ENCODE measurements at places on chromosomes 16 and 17.

DNA sequence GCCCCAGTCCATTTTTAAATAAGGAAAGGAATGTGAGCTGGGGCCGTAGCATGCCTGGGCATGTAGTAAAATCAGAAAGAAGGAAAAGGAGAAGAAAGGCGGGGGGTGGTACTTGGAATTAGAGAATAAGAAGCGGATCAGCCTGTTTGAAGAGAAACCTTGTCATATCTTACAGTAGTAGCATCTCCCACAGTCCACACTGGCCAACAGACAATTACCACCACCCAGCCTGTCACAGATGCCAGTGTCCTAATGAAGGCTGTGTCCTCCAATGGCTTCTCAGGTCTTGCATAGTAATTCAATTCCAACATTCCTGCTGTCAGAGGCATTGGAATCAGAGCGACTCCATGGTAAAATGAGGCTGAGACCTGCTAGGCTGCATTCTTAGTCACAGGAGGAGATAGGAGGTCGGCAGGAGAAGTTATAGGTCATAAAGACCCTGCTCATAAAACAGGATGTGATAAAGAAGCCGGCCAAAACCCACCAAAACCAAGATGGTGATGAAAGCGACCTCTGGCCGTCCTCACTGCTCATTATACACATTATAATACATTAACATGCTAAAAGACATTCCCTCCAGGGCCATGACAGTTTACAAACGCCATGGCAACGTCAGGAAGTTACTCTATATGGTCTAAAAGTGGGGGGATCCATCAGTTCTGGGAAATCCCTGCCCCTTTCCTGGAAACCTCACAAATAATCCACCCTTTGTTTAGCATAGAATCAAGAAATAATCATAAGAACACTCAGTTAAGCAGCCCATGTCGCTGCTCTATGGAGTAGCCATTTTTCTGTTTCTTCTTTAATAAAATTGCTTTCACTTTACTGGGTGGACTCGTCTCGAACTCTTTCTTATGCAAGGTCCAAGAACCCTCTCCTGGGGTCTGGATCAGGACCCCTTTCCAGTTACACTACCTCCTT is 9.6 kb upstream of the AKAP10 start:
- peak overlapping the region; percentile 59 for H3K27ac ChIP-seq
- H3K36me3 ChIP-seq, result no peaks in the 10 kb centered on the region
- H3K4me1 ChIP-seq, result peaks cover 18% of the 10 kb centered on the region
- no peak for DNase-seq
- H3K27me3 ChIP-seq, result no peaks in the 10 kb centered on the region

DNA sequence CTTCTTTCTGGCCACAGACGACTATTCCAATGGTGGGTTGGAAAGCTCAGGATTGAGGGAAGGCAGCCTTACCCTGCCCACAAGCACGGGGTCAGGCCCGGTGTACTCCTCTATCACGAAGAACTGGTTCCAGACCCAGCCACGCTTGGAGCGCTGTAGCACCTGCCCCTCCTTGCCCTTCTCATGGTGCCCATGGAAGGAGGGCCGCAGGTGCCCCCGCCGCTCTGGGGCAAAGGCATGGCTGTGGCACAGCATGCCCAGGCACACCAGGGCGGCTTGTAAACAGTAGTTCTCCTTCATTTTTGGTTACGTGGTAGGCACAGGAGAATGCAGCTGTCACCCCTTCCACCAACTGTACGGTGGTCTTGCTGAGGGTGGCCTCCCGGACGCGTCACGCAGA is 117.3 kb downstream of the CDH11 start:
- no peak overlapping the region for H3K27ac ChIP-seq
- no peak overlapping the region for H3K4me3 ChIP-seq
- peaks cover 25% of the 10 kb centered on the region for H3K4me1 ChIP-seq
- peaks cover 5% of the 10 kb centered on the region for H3K36me3 ChIP-seq

DNA sequence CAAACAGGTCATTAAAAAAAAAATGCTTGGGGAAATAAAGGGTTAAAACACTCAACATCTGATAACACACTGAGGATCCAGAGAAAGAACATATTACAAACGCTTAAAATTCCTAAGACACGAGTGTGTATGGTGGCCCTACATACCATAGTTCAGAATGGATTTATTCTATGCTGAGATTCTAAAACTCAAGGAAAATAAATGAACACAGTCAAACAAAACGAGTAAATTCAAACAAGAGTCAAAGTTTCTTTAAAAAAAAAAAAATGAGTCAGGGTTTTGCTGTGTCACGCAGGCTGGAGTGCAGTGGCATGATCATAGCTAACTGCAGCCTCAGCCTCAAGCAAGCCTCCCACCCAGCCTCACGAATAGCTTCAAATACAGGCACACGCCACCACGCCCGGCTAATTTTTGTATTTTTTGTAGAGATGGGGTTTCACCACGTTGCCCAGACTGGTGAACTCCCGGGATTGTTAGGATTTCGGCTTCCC is 17.4 kb downstream of the CRK start:
- no peak for DNase-seq
- H3K36me3 ChIP-seq, result peaks cover 31% of the 10 kb centered on the region
- peak overlapping the region; percentile 73 for H3K27ac ChIP-seq
- H3K27me3 ChIP-seq, result no peaks in the 10 kb centered on the region
- no peak overlapping the region for H3K4me3 ChIP-seq

DNA sequence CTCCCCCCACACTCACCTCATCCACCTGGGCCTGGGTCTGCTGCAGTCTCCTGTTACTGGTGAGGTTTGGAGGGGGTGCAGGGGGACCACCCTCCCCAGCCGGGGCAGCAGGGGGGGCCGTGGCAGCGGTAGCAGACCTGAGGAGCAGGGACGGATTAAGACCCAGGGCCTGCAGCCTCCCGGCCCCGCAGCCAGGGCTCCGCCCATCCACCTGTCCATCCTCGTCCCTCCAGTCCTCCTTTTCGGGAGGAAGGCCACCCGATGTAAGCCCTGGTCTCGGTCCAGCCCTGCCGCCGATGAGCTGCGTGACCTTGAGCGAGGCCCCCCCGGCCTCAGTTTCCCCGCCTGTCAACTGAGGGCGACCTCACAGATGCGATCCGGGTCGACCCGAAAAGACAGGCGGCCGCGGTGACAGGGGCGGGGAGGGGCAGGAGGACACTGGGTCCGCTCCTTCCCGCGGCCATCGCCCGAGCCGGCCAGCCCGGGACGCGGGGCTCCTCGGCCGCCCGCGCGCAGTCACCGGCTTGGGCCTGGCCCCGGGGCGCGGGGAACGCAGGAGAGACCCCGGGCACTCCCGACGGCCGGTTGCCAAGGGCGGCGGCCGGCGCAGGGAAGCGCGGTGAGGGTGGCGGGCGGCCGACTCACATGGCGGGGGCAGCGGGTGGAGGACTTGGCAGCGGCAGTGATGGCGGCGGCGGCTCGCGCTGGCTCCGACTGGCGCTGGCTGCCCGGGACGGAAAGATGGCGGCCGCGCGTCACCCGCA is at the start of gene VAMP2:
TSS of gene VAMP2 (minus strand) at position 716 of the 764 bp plus-strand sequence. CDS start at position 647, 69 bp downstream.
- DNase-seq, result peak; percentile 79
- H3K36me3 ChIP-seq, result peaks cover 8% of the 10 kb centered on the region
- H3K4me1 ChIP-seq, result peaks cover 47% of the 10 kb centered on the region
- peak within 1 kb of the TSS; percentile 100 for H3K27ac ChIP-seq

DNA sequence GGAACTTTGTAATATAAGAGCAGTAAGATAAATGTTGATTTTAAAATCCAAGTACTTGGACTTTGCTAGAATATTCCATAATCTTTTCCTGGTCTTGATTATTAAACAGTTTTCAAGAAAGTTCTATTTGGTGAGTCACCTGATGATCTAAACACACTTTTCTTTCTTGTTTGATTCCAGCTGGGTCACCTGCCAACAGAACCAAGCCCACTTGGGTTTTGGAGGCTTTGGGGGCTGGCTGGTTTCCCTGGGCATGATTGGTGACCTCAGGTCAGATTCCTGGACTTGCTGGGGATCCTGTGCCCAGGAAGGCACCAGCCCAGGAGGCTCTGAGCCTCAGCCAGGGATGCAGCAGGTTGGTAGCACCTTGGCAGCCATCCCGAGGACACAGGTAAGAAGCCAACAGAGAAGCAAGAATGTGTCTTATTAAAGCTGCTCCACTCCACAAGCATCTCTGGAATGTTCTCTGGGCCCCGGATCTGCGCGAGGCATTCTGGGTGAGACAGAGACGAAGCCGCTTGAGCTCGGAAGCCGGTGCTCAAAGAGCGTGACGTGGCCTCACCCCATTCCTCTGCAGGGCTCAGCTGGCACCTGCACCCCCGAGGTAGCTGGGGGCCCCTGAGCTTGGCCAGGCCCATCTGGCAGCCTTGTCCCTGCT is 3.1 kb upstream of the TEX19 start:
- H3K4me1 ChIP-seq, result peaks cover 7% of the 10 kb centered on the region
- H3K27me3 ChIP-seq, result peaks cover 9% of the 10 kb centered on the region
- H3K4me3 ChIP-seq, result no peak overlapping the region
- DNase-seq, result no peak
- no peak overlapping the region for H3K27ac ChIP-seq

DNA sequence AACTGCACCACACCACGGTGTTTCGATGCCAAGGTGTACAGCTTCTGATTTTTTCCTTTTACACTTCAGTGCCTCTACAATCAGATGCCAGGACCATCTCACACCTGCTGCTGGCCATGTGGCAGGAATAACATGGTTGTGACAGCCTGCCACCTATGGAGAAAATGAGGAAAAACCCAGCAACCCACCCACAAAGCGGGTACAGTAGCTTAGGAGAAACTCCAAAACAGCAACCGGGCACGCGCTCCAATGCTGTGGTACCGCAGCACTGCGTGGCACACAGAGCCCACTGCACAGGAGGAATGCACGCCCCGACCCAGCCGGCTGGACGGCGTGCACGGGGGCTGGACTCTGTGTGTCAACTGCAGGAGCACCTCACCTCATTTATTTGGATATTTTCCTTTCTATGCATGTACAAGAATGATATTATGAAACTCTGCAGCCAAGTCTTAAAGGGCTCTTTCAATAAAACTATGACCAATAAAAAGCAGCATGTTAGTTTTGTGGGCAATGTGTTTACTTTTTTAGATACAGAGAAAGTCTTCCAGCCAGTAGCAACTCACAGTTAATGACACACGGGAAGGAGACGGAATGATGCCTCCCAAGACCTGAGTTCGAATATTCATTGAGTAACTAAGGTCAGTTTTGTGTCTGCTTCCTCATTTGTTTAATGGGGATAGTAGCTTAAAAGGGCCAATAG is 45.9 kb downstream of the MAP1LC3B start:
- H3K4me3 ChIP-seq, result no peak overlapping the region
- no peak for DNase-seq
- H3K4me1 ChIP-seq, result peaks cover 14% of the 10 kb centered on the region
- H3K36me3 ChIP-seq, result peaks cover 21% of the 10 kb centered on the region
- peak overlapping the region; percentile 27 for H3K27ac ChIP-seq

DNA sequence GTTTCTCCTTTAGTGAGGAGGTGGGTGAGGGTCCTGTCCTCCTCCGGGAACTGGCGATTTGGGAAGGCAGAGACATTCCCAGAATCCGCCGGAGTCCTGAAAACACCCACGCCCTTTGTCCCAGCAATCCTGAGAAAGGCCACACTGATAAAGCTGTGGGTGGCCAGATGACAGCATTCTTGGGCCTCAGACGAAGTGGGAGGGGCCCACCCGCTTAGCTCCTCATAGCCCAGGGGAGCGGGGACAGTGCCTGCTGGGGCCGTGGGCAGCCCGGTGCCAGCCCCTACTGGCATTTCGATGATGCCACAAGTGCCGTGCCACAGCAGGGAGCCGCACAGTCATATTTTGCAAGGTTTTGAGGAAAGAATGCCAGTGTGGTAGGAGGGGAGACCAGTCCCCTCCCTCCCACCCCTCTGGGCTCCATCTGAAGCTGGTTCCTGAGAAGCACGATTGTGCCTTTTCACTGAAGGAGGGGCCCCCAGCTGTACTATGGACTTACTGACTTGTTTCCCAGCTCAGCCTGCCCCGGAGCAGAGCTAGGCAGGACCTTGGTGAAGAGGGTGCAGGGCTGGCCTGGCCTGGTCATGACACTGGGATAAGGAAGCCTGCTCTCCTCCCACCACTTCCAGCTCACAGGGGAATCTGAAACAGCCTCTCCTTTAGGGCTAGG is 20.9 kb upstream of the MPRIP start:
- no peak overlapping the region for H3K27ac ChIP-seq
- no peak overlapping the region for H3K4me3 ChIP-seq
- no peak for DNase-seq
- H3K36me3 ChIP-seq, result no peaks in the 10 kb centered on the region
- peaks cover 8% of the 10 kb centered on the region for H3K4me1 ChIP-seq
- H3K27me3 ChIP-seq, result peaks cover 2% of the 10 kb centered on the region

DNA sequence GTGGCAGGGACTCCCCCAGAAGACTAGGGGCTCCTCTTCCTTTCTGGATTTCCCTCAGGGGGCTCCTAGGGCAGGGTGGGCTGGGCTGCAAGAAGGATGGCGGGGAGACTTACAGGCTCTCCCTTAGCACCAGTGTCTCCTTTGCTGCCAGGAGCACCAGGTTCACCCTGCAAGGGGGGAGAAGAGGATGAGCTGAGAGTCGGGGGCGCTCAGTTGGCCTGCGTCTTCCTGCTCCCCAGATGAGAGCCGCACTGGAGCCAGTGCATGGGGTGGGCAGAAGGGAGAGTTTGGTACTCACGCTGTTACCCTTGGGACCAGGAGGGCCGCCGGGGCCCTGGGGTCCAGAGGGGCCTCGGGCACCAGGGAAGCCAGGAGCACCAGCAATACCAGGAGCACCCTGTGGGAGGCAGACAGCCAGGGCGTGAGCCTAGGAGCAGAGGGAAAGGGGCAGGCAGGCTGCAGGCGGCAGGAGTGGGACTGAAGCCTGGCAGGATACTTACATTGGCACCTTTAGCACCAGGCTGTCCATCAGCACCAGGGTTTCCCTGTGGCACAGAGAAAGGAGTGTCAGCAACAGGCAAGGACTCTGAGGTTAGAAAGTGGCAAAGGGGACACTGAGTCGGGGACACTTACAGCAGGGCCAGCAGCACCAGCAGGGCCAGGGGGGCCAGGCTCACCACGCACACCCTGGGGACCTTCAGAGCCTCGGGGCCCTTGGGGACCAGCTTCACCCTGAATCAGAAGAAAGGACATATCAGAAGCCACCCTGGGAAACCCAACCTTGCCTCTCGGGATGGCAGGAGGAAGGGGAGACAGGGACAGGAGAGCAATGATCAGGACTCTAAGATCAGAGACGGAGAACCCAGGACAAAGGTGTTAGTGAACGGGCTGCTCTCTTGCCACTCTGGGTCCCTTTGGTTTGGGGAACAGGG is 6.2 kb downstream of the COL1A1 start:
- no peaks in the 10 kb centered on the region for H3K36me3 ChIP-seq
- 0 out of 2 replicates have a peak, but pooled peaks cover 2% of the 10 kb centered on the region for H3K4me1 ChIP-seq
- H3K4me3 ChIP-seq, result no peak overlapping the region

DNA sequence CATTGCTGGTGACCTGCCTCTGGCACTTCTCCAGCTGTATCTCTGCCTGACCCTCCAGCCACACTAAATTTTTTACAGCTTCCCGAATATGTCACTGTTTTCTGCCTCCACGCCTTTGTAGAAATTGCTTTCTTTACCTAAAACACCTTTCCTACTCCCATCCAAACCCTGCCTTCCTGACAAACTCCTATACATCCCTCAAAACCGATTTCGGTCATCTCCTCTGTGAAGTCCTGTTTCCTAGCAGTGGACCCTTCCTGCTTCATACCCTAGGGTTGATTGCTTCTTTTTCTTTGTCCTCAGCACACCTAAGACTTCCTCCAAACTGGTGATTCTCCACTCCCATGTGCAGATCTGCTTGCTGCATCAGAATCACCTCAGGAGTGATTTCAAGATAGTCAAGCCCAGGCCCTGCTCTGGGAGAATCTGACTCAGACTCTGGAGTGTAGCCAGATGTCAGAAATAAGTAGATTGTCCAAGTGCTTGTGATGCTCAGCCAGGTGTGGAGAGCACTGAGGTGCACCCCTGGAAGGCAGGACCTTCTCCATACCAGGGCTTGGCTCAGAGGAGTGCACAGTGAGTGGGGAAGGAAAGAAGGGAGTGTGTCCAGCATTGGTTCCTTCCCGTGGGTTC is 184.2 kb downstream of the COPRS start:
- H3K4me1 ChIP-seq, result no peaks in the 10 kb centered on the region
- no peak overlapping the region for H3K4me3 ChIP-seq
- peaks cover 4% of the 10 kb centered on the region for H3K27me3 ChIP-seq
- peaks cover 6% of the 10 kb centered on the region for H3K36me3 ChIP-seq
- H3K27ac ChIP-seq, result no peak overlapping the region

Data from WTC11 (cell line).